ENCODE measurements at places on chromosomes 11 and 22.

DNA sequence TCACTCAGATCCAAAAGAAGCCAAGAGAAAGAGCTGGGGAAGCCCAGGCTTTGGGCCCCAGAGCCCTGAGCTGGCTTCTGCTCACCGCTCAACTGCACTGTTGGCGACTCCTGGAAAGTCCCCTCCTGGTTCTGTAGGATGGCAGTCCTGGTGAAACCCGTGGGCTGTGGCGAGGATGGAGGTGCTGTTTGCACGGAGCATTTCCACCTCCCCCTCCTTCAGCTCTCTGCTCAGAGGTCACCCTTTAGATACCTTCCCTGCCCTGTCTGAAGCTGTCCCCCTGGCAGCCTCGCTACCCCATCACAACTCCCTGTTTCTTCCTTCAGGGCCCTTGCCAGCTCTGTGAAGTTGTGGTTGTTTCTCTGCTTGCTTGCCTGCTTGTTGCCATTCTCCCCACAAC, 97.8 kb downstream of the MYO18B start:
- no peak for DNase-seq

DNA sequence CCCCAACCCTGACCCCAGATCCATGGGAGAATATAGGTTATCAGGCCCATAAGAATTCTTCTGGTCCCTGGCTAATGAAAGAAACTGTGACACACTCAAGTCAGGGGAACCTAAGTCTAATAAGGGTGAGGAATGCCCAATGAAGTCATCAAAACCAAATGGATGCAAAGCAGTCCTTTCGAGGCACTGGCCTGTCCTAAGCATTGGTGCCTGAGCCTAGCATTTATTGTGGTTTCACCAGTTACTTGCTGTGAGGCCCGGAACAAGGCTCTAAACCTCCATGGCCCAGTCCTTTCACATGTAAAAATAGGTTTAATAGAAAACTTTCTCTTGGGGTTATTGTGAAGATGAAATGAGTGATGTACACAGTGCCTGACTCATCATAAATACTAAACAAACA, 712.6 kb downstream of the DLG2 start:
- DNase-seq: no peak

- peak; percentile 6 for DNase-seq
Observed at GRCh38 chr11:120964857-120965256, 59.0 kb upstream of the TBCEL start.

GRCh38 chr11:11020747-11021149, 162.9 kb upstream of the ZBED5 start:
- no peak for DNase-seq

DNA sequence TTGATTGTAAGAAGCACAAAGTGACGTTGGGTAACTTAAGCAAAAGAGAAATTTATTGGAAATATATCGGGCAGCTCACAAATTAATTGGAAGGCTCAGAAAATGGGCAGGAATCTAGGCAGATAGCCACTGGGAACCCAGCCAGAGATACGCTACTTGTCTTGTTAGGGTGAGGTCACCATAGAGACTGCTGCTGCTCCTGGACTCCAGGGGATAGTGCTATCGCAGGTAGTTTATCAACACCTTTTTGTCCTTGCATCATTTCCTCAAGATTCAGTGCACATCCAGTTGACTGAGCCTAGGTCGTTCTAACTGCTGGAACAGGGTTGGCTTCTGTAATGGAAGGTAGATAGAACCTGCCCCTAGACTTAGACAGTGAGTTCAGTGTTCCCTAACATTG, 19.6 kb downstream of the AMOTL1 start:
- no peak for DNase-seq

DNA sequence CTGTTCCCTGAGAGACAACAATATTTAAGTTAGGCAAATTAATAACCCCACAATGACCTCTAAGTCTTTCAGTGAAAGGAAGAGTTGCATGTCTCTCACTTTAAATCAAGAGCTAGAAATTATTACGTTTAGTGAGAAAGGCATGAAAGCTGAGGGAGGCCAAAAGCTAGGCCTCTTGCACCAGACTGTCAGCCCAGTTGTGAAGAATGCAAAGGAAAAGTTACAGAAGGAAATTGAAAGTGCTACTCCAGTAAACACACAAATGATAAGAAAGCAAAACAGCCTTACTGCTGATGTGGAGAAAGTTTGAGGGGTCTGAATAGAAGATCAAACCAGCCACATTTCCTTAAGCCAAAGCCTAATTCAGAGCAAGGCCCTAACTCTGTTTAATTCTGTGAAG, 45.0 kb downstream of the BBOX1 start:
- no peak for DNase-seq

DNA sequence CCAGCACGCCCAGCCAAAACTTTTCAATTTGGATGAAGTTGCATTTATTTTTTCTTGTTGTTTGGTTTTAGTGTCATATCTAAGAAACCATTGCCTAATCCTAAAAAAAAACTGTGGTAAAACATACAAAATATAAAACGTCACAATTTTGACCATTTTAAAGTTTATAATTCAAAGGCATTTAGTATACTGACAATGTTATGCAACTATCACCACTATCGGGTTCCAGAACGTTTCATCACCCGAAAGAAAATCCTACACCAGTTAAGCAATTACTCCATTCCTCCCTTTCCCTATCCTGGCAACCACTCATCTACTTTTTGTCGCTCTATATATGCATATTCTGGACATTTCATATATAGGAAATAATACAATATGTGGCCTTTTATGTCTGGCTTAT, 30.5 kb upstream of the PHOX2A start:
- DNase-seq: no peak

GRCh38 chr11:48033918-48034341, 53.6 kb downstream of the PTPRJ start:
- no peak for DNase-seq

- DNase-seq: no peak
Observed at GRCh38 chr11:27028561-27028965, 12.1 kb upstream of the BBOX1 start.

DNA sequence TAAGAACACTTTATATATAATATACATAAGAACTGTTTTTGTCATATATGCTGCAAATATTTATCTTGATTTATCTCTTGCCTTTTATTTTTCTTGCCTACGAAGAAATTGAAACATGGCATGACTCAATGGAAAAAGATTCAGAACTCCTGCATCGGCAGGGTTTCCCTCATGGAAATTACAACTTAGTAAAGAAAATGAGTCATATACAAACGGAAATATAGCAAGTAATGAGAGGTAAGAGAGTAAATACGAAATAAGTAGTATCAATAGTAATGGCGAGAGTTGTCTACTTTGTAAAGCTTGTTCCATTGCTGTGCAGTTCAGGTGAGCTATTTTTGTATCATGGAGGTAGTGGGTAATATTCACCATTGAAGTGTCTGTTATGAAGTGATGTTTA, 350.4 kb downstream of the DDX10 start:
- peak; percentile 45 for DNase-seq

DNA sequence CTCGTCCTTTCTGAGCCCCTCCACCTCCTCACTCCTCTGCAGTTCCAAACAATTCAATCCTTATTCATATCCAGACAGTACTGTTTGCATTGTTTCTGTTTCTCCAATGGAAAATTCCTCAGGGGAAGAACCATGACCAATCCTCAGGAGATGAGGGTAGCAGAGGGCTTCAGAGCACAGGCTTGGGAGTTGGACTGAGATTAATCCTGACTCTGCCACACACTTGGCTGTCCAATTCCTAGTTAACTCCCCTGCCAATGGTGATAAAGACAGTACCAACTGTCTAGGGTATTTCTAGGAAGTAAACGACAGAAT, 58.0 kb downstream of the MICAL3 start:
- no peak for DNase-seq

GRCh38 chr11:65411681-65412070, 10.9 kb upstream of the NEAT1 start:
- DNase-seq: no peak

DNA sequence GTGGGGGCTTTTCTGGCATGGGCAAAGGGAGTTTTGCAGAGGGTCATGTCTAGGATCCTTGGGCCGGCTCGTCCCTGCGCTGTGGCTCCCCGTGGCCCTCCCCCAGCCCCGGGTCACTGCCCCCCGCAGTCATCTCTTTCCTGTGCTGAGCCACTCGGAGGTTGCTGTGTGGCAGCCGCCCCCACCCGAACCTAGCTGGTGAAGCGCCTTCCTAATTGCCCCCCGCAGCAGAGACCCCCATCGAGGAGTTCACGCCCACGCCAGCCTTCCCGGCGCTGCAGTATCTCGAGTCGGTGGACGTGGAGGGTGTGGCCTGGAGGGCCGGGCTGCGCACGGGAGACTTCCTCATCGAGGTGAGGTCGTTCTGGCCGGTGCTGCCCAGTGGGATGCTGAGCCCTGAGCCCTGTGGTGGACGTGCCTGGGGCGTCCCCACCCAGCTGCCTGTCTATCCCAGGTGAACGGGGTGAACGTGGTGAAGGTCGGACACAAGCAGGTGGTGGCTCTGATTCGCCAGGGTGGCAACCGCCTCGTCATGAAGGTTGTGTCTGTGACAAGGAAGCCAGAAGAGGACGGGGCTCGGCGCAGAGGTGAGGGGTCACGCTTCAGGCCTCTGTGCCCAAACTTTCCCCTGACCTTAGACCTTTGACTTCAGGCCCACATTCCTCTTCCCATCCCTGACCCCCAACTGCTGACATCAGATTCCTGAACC, 32.0 kb downstream of the SHANK3 start:
- no peak for DNase-seq

DNA sequence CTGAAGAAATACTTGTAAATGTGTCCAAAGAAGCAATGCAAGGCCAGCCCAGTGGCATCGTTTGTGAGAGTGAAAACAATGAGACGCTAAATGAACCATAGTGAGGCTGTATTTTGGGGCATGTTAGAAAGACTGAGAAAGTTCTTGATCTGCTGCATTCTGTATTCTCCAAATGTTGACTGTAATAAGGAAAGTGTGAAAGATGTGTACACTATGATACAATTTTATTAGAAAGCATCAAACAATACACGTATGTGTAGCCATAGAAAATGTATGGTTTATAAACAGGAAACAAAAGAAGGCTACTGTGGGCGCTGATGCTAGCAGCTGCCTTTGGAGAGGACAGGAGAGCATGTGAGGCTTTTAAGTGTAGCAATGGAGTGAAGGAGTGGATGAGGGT, 233.5 kb upstream of the E2F8 start:
- DNase-seq: no peak

GRCh38 chr22:45009606-45010531, at the start of gene PHF21B:
PHF21B (minus strand) TSS chr22:45010005; CDS start chr22:45009549, 456 bp downstream.
- DNase-seq: no peak

GRCh38 chr11:76613901-76614300, 56.6 kb downstream of the LRRC32 start:
- DNase-seq: no peak

DNA sequence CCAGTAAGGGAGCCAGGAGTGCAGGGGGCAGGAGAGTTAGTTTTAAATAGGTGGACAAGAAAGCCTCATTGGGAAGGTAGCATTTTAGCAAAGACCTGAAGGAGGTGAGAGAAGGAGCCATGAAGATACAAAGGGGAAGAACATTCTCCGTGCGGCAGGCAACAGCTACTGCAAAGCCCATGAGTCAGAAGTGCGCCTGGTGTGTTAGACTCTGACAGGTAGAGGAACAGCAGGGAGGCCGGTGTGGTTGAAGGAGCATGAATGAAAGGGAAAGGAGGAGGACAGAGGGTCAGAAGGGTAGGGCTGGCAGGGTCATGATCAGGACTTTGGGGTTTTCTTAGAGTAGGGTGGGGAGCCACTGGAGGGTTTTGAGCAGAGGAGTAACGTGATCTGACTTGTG, 34.5 kb upstream of the PAMR1 start:
- no peak for DNase-seq

DNA sequence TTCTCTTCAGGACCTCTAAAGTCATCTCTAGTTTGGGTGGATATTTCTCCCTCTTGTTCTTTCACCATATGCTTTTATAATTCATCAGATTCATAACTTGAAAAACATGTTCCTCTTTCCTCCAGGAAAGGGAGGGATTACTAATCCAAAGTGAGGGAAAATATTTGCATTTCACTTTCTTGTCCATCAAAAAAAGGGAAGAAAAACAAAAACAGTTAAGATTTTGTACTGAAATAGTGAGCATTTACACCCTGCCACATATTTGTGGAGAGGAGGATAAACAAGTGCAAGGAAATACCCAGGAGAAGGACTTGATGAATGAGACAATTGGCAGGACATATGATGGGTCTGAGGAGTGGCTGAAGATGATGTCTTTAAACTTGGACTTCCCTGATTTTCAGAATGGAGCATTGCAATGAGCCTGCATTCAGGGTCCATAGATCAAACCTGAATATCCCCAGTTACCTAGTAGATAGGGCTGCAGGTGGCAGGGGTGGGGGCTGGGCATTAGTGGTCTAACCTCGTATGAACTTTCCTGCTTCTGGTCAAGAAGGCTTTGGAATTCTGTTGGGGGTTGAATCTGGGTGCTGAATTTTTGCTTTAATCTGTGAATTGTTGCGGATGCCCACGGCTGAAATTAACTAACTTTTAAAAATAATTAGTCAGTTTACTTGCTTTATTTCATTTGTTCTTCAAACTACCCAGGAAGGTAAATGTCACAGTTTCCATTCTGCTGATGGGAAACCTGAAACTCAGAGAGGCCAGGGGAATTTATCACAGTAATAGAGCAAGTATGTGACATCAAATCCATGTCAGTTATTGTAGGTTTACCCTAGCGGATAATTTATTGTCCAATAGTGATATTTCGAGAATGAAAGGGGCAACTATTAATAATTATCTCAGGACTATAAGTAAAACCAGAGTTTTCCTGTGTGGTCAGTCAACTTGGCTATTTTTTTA, 36.9 kb upstream of the TMEM123 start:
- no peak for DNase-seq

GRCh38 chr11:100512475-100512874, 174.6 kb upstream of the ARHGAP42 start:
- DNase-seq: no peak

GRCh38 chr22:37273126-37273845, 9.0 kb upstream of the CYTH4 start:
- no peak for DNase-seq

- DNase-seq: no peak
Observed at GRCh38 chr11:12052676-12053605, 44.5 kb upstream of the DKK3 start.

DNA sequence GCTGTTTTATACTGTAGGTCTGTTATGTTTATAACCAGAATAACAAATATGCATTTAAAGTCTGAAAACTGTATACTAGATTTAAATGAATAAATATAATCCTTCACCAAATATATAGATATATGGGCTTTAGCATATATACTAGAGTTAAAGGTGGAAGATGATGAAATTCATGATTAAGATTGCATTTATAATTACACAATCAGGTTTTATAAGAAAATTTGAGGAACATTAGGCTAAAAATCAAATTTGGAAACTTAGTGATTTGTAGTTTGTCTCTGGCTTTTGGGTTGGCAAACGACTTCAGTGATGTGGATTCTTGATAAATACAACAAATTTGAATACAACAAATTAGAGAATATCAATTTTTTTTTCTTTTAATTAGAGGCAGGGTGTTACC, 10.0 kb downstream of the BCL2L13 start:
- no peak for DNase-seq

GRCh38 chr22:37032134-37032534, 12.6 kb downstream of the MPST start:
- DNase-seq: no peak

- no peak for DNase-seq
Observed at GRCh38 chr11:63847363-63847762, 8.5 kb downstream of the MARK2 start.

Data from HS-5 (cell line).